Activated CD8-positive, alpha-beta T cell treated with anti-CD3 and anti-CD28 coated beads for 36 hours (primary cell): ENCODE measurements at places on chromosomes 4 and X.

DNA sequence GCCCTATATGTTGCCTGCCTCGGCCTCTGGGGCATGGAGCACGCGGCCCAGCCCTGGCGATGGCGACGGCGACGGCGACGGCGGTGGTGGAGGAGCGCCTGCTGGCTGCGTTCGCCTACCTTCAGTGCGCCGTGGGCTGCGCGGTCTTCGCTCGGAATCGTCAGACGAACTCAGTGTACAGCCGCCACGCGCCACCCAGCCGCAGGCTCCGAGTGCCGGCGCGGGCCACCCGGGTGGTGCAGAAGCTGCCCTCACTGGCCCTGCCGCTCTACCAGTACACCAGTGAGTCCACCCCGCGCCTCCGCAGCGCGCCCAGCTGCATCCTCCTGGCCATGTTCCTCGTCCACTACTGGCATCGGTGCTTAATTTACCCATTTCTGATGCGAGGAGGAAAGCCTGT is 83.7 kb upstream of the F9 start:
- H3K4me1 ChIP-seq: no peaks in the 10 kb centered on the region
- H3K4me3 ChIP-seq: no peak overlapping the region
- no peak for DNase-seq

GRCh38 chrX:116284400-116284799 is 113.9 kb downstream of the AGTR2 start:
- no peak overlapping the region for H3K4me3 ChIP-seq
- no peaks in the 10 kb centered on the region for H3K27me3 ChIP-seq
- no peak overlapping the region for H3K27ac ChIP-seq
- no peaks in the 10 kb centered on the region for H3K4me1 ChIP-seq

GRCh38 chrX:76253432-76253831 is 80.6 kb downstream of the PBDC1 start:
- H3K36me3 ChIP-seq: no peaks in the 10 kb centered on the region
- no peaks in the 10 kb centered on the region for H3K4me1 ChIP-seq
- H3K27me3 ChIP-seq: no peaks in the 10 kb centered on the region

DNA sequence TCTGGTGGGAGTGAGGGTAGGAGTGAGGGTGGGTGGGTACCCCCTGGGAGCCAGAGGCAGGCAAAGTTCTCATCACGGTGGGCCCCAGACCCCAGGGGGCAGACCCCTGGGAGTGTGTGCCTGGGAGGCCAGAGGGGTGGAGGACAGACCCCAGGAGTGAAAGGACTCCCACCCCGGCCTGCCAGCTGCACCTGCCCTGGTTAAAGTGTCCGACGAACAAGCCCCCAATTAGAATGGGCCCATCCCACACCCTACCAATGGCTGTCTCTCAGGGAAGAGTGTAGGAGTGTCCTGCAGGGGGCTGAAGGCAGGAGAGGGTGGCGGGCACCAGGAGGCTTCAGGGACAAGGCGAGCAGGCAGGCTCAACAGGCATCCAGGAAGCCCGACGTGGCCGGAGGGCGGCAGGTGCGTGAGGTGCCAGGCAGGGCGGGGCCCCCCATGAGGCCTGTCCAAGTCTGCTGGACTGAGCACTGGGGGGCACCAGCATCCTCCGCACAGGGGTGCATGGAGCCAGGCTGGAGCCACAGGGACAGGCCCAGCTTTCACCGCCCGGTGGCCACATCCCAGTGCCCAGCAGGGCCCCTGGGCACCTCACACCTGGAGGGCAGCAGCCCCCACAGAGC is 8.7 kb downstream of the PDE6B start:
- H3K4me1 ChIP-seq: no peaks in the 10 kb centered on the region
- H3K36me3 ChIP-seq: no peaks in the 10 kb centered on the region
- no peak overlapping the region for H3K27ac ChIP-seq
- no peak overlapping the region for H3K4me3 ChIP-seq
- peaks cover 2% of the 10 kb centered on the region for H3K27me3 ChIP-seq

- H3K4me1 ChIP-seq: no peaks in the 10 kb centered on the region
- no peaks in the 10 kb centered on the region for H3K36me3 ChIP-seq
Observed at GRCh38 chr4:161936625-161937550, 226.9 kb downstream of the FSTL5 start.

GRCh38 chrX:10106806-10107205 is 50.0 kb upstream of the CLCN4 start:
- peaks cover 42% of the 10 kb centered on the region for H3K36me3 ChIP-seq
- H3K27ac ChIP-seq: peak overlapping the region; percentile 92
- DNase-seq: peak; percentile 78
- peaks cover 63% of the 10 kb centered on the region for H3K4me1 ChIP-seq

DNA sequence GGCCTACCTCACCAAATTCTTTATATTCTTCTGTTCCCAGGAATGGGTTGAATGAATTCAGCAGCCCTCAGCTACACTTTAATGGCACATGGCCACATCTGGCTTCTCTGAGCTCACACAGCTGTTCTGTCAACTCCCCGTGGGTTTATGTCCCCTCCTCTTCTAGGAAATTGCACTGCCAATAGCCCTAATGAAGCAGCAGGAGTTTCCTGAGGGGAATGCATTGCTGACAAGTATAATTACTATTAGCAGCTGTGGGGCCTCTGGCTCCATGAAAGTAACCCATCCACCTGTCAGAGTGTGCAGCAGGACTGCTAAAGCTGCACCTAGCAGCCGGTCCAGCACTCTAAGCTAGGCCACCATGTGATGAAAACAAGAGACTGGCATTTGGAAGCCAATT is 50.3 kb downstream of the FTHL17 start:
- H3K27ac ChIP-seq: no peak overlapping the region
- DNase-seq: no peak
- peaks cover 2% of the 10 kb centered on the region for H3K27me3 ChIP-seq
- no peak overlapping the region for H3K4me3 ChIP-seq
- H3K36me3 ChIP-seq: no peaks in the 10 kb centered on the region

DNA sequence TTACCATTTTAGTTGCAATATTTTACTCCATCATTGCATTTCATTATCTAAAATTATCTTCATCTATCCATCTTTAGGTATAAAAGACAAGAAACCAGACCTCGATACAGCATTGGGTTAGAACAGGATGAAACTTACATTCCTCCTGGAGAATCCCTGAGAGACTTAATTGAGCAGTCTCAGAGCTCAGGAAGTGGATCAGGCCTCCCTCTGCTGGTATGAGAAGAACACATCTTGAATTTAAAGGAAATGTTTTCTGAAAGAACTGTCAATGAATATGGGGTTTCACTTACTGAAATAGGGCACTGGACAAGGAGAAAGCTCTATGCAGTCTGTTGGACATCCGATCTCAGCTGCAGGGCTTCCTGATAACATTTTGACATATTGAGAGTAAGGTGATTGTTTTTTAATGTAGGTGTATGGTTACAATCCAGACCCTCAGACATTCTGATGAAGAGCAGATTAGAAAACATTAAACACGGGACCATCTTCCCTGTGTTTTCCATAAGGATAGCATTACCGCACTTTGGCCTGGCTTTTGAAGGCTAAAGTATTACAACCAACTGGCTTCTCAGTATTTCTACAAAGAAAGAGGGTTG is 367.2 kb downstream of the BMPR1B start:
- peaks cover 2% of the 10 kb centered on the region for H3K27me3 ChIP-seq
- no peaks in the 10 kb centered on the region for H3K36me3 ChIP-seq
- DNase-seq: peak; percentile 3
- H3K4me1 ChIP-seq: peaks cover 3% of the 10 kb centered on the region

- no peak for DNase-seq
- no peaks in the 10 kb centered on the region for H3K27me3 ChIP-seq
- H3K4me3 ChIP-seq: no peak overlapping the region
- H3K27ac ChIP-seq: no peak overlapping the region
- H3K36me3 ChIP-seq: no peaks in the 10 kb centered on the region
- H3K4me1 ChIP-seq: no peaks in the 10 kb centered on the region
Observed at GRCh38 chr4:10534820-10535219, 77.6 kb upstream of the ZNF518B start.

DNA sequence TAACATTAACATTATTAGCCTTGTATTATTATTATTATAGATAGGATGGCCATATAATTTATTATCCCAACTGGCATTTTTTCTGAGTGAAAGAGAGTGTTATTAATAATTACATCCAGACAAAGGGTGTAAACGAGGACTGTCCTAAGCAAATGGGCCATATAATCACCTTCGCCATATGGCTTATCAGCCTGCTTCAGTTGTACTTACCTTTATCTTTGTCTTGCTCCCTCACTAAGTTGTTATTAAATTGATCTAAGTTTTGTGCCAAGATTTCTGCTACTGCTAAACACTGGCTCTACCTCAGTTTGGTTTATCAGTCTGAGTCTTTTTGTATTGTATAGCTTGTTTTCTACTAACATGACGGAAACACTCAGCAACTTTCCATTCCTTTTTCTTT is 76.9 kb downstream of the STIM2 start:
- H3K36me3 ChIP-seq: peaks cover 15% of the 10 kb centered on the region
- H3K4me1 ChIP-seq: peaks cover 69% of the 10 kb centered on the region
- no peak for DNase-seq
- no peak overlapping the region for H3K4me3 ChIP-seq
- no peak overlapping the region for H3K27ac ChIP-seq

DNA sequence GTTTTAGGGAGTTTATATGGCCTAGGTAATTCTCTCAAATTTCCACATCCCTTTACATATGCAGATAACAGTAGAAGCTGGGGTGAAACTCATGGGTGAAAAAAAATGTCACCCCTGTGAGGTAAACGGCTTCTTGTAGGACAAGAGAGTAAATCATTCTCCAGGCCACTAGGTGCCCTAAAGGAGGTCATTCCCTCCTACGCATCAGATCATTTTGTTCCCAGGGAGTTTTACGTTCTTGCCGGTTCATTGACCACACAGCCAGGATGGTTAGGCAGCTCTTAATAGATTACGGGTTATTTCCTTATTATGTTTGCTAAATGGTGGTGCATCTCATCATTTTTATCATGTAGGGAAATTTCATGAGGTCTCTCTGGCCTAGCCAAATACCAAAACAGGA is 225.8 kb upstream of the NOCT start:
- H3K4me1 ChIP-seq: no peaks in the 10 kb centered on the region
- H3K36me3 ChIP-seq: no peaks in the 10 kb centered on the region
- H3K27me3 ChIP-seq: no peaks in the 10 kb centered on the region
- no peak overlapping the region for H3K4me3 ChIP-seq
- DNase-seq: no peak

GRCh38 chr4:85028910-85029309 is 62.4 kb upstream of the WDFY3 start:
- no peak overlapping the region for H3K27ac ChIP-seq
- no peaks in the 10 kb centered on the region for H3K4me1 ChIP-seq
- H3K36me3 ChIP-seq: no peaks in the 10 kb centered on the region
- no peak for DNase-seq
- H3K4me3 ChIP-seq: no peak overlapping the region

DNA sequence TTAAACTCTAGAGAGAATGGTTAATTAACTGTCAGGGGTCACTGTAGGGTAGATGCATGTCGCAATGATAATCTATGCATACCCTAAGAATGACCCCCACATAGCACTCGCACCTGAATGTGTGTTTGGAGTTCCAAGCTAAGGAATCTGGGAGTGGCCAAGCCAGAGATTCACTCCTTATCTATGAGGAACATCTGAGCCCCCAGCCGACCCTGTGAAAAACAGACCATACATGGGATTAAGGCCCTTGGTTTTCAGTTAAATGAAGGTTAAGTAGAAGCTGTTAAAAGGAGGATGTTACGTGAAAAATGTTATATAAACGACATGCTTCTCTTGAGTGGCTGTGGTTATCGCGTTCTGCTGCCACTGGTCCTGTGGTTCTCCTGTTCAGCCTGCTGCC is 147.2 kb downstream of the RELL1 start:
- H3K27ac ChIP-seq: no peak overlapping the region
- H3K4me3 ChIP-seq: no peak overlapping the region
- no peaks in the 10 kb centered on the region for H3K27me3 ChIP-seq
- H3K4me1 ChIP-seq: no peaks in the 10 kb centered on the region
- no peaks in the 10 kb centered on the region for H3K36me3 ChIP-seq

GRCh38 chr4:184402740-184403383 is 71.5 kb downstream of the IRF2 start:
- no peaks in the 10 kb centered on the region for H3K27me3 ChIP-seq
- no peak for DNase-seq
- no peak overlapping the region for H3K4me3 ChIP-seq
- H3K36me3 ChIP-seq: peaks cover 53% of the 10 kb centered on the region

DNA sequence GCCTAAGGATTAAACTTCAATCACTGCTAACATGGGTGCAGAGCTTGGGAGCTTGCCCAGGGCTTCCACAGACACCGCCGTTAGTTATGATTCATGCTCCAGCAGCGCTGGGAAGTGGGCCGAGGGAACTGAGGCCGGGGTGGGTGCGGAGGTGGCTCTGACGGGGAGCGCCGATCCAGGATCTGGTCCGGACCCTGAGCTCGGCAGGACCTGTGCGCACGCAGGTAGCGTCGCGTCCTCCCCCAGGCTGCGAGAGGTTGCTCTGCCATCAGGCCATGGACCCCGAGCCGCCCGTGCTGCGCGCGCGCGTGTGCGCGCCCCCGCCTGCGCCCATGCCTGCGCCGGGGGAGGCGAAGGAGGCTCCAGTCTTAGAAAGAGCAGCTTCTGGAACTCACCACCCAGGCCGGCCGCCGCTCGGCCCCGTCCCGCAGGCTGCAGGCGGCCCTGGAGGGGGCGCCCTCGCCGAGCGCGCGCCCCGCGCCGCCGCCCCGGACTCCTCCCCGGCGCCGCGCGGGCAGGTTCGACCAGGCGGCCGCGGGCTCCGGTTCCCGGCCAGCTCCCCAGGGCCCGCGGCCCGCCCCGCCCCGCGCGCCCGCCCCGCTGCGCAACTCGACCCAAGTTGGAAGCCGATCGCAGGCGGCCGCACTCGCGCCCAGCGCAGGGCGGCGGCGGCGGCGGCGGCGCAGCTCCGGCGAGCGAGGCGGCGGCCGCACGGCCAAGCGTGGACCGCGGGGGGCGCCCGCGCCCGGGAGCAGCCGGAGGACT is 732 bp upstream of the ADRA2C start:
- H3K27ac ChIP-seq: no peak overlapping the region
- no peak overlapping the region for H3K4me3 ChIP-seq
- H3K4me1 ChIP-seq: peaks cover 9% of the 10 kb centered on the region

DNA sequence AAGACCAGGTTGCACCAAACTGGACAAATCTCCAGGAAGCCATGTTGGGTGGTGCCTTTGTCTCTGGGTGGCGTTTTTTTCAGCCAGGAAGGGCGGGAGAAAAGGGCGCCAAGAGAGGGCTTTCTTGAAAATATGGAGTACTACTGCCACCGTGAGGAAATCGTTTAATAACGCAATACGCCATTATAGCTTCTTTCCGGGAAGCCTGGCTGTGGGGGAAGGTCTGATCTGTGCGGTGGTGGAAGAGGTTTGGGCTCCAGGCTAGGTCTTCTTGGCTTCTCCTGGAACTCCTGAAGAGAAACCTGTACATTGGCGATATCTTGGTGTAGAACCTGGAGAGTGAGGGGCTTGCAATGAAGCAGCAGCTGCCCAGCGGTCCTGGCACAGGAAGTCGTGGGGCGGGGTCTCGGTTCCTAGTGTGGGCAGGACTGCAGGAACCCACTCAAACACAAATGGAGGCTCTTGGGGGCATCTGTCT is 202.7 kb downstream of the OR13H1 start:
- H3K27me3 ChIP-seq: no peaks in the 10 kb centered on the region
- H3K27ac ChIP-seq: no peak overlapping the region
- no peaks in the 10 kb centered on the region for H3K4me1 ChIP-seq

DNA sequence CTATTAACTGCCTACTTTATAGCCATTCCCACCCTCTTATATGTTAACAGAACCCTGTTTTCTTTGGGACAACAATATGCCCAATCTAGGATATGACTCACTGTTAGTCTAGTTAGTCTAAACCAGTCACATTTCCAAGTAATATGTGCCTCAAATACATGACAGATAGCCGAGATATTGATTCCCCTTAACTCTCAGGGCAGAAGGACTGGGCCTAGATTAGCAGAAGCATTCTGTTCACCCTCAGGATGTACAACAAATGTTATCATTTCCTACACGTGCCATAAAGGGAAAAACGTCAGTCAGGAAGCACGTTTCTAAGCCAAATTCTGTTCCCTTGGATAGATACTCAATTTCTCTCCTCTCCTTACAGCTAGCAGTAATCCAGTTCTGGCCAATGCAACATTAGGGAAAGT is 114.1 kb downstream of the SLC10A7 start:
- DNase-seq: no peak
- H3K4me3 ChIP-seq: no peak overlapping the region
- H3K36me3 ChIP-seq: peaks cover 2% of the 10 kb centered on the region
- no peaks in the 10 kb centered on the region for H3K27me3 ChIP-seq
- H3K27ac ChIP-seq: no peak overlapping the region
